K562 (cell line): ENCODE measurements at places on chromosomes 6 and 20.
A peak's percentile ranks its signal among the peaks of the same experiment; 100 is the strongest.

GRCh38 chr6:170346649-170347048 lies 40.1 kb downstream of the FAM120B start:
- no peak for DNase-seq

DNA sequence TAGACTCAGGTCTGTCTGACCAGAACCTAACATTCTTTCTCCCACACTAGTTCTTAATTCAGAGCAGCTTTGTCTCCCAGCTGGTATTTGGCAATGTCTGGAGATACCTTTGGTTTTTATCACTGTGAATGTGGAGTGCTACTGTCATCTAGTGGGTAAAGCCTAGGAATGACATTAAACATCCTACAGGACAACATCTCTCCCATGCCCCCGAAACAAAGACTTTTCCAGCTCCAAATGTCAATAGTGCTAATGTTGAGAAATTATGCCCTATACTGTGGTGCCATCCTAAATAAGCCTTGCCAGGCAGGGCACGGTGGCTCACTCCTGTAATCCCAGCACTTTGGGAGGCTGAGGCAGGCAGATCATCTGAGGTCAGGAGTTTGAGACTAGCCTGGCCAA lies 4.2 kb upstream of the TTPAL start:
- DNase-seq = peak; percentile 16

- DNase-seq = no peak
These were observed 435.3 kb upstream of the SPTLC3 start for GRCh38 chr20:12573442-12573841.

GRCh38 chr6:150712505-150713252 lies 113.0 kb downstream of the PLEKHG1 start:
- no peak for DNase-seq

DNA sequence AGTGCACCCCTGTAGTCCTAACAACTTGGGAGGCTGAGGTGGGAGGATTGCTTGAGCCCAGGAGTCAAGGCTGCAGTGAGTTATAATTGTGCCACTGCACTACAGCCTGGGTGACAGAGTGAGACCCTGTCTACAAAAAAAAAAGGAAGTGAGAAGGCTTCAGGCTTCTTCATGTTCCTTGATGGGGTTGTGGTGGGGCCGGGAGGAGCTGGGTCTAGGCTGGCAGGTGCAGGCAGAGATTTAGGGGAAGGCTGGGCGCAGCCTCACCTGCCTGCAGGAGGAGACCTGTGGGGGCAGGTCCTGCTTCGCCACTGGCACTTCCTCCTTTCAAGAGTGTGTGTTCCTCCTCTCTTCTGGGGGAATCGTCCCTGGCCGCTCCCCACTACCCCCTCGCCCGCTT lies 63.9 kb downstream of the CHMP4B start:
- no peak for DNase-seq

DNA sequence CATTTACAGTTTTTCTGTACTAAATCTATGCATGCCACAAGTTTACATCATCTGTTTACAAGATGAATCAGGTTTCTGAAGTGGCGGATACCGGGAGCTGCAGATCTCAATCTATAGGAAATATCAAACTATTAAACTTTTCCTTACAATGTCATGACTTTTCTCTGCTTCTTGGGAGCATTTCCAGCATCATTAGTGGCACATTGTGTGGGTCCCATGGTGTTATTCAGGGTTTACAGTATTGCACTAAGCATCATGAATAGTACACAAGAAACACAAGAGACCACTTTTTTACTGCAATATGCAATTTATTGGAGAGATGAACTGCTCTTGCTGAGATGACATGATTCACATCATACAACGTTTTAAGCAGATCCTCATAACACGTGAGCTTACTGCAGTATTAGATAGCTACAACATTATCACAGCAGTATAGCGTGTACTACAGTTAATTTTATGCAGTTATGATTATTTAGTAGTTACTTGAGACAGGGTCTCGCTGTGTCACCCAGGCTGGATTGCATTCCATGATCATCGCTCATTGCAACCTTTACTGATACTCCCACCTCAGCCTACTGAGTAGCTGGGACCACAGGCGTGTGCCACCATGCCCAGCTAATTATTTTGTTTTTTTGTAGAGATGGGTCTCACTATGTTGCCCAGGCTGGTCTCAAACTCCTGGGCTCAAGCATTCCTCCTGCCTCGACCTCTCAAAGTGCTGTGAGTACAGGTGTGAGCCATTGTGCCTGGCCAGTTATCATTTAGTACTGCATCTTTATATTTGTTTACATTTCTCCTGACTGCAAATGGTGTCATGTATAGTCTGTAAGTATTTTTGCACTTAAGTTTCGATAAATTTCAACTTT lies 18.4 kb downstream of the BLTP3A start:
- no peak for DNase-seq

GRCh38 chr6:154430481-154430919 lies 73.9 kb upstream of the IPCEF1 start:
- no peak for DNase-seq

GRCh38 chr6:9408402-9409117 lies 973.2 kb upstream of the SLC35B3 start:
- DNase-seq = no peak

- no peak for DNase-seq
These were observed 61.3 kb upstream of the RNF24 start for GRCh38 chr20:4076671-4077070.

DNA sequence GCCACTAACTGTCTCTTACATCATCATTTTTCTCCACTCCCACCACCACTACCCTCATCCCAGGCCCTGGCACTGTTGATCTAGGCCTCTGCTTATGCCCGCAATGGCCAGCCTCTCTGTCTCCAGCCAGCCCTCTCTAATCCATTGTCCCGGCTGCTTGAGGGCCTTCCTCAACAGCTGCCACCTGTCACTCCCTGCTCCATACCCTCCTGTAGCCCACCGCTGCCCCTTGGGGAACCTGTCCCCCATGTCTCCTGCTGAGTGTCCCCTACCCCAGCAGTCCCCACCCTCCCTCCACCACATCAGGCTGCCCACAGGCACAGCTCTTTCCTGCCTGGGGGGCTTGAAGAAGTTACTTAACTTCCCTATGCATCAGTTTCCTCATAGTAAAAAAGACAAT lies 13.4 kb downstream of the TEAD3 start:
- no peak for DNase-seq
